ENCODE measurements at places on chromosomes 3 and 15. TPM values are rescaled to one million over a fixed set of nuclear protein-coding genes. Genes with fewer than 3 reads are reported as not detected.

The NR1D2 gene
- total RNA-seq: 20.1 TPM

The SCN5A gene
- 0.08 TPM for total RNA-seq

The CPNE9 gene
- total RNA-seq: not detected

The BUB1B gene
- total RNA-seq: 2.9 TPM

The PAK6 gene
- total RNA-seq: not detected

The SOX14 gene
- not detected for total RNA-seq

The NSMCE3 gene
- 6.5 TPM for total RNA-seq

The IL5RA gene
- total RNA-seq: not detected

The FEZF2 gene
- total RNA-seq: not detected

The OCA2 gene
- not detected for total RNA-seq

The EPHB1 gene
- 0.59 TPM for total RNA-seq

The CHDH gene
- total RNA-seq: under 0.01 TPM
